Activated CD4-positive, alpha-beta T cell treated with anti-CD3 and anti-CD28 coated beads, Interleukin-2, amount 10 ng/mL, durations not matched to agents 24 days and 14 days (primary cell): ENCODE measurements at places on chromosomes 1 and 21. TPM values are rescaled to one million over a fixed set of nuclear protein-coding genes. Genes with fewer than 3 reads are reported as not detected.

DNA sequence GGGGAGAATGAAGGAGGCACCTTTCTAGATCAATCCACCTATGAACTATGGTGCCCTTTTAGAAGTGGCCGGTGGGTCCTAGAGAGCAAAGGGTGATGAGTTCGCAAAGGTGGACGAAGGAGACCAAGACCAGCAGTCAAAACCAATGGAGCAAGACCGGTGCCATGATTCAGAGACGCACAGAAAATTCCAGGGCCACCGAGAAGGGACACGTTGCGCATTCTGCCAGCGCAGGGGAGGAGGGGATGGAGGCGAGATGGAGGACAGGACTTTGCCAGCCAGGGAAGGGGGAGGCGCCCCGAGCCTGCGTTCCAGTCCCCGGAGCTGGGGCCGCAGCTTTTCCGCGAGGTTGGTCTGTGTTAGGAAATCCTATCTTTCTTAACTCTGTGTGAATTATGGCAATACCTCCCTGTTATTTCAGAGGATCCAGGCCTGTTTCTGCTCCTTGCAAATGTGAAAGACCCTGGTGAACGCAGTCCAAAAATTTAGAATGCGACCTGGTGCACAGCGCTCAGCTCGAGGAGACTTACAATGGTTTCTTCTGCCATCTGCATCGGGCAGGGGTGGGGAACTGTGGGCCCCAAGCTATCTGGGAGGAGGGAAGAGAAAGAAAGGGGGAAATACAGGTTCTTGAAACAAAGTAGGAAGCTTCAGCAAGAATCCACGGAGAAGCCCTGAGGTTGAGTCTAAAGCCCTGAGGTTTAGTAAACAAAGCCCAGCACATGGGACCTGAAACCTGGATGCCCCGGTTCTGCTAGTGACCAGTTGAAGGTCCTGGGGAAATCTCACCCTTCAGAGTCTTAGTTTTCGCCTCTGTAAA is 129.4 kb downstream of the MRPS6 start:
- DNase-seq, result no peak

Gene LAX1
- 13.4 and 15.1 TPM in 2 replicates for total RNA-seq

DNA sequence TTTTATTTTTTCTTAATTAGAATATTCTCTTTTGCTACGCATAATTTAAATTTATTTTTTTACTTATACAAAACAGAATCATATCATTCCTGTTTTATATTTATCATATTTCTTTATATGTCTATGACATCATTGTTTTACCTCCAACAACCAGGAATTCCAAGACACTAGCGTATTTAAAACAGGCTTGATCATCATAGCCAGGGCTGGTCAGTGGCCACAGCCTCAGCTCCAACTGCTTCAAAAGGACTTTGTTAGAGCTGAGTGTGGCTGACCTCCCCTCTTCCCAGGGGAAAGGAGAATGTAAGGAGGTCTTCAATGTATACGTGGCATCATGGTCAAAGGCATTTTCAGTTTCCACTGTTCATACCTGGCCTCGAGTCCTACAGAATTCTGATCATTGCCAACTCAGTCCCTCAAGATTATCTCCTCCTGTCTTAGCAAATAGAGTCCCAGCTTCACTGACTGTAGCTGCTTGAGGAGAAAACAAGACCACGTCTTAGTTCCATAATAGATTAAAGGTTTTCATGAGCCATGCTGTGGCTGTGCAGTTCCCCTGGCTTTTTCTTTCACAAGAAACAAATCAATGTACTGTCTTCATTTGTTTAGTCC is 444.0 kb downstream of the PTPRC start:
- no peak for DNase-seq

- DNase-seq, result no peak
These were observed 7.3 kb downstream of the MRPS6 start for GRCh38 chr21:34080710-34081109.

Gene NUP210L
- total RNA-seq, result 0.02 TPM in 1 of 2 replicates, not detected in the other

Gene FMO1
- not detected in 2 replicates for total RNA-seq

GRCh38 chr1:15940110-15941043 is 35.5 kb downstream of the ZBTB17 start:
- no peak for DNase-seq

Gene HMGCS2
- total RNA-seq, result not detected in 2 replicates

DNA sequence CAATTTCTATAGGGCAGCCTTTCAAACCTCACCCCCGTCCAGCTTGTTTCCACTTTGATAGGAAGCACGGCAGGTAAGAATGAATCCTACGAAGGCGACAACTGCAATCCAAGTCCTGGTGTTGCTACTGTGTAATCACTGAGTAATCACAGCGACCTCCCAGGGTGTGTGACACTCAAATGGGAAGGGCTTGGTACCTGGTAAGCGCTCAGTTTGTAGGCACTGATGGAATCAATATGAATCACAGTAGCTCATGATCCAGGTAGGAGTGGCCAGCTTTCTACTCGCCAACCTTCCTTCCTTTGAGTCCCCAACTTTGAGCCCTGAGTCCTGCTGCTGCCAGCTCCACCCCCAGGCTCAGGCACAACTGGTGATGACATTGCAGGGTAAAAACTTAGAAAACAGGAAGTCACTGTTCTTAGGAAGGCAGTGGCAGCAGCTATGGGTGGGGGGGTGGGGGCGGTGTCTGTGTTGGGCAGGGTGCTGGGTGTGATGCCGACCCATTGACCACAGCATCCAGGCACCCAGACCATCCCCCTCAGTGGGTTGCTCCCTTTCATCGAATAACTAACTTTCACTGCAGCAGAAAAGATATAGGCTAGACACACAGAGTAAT is 70.7 kb downstream of the CD247 start:
- peak; percentile 92 for DNase-seq

Gene PLEKHN1
- total RNA-seq, result 1.8 and 2.8 TPM in 2 replicates

DNA sequence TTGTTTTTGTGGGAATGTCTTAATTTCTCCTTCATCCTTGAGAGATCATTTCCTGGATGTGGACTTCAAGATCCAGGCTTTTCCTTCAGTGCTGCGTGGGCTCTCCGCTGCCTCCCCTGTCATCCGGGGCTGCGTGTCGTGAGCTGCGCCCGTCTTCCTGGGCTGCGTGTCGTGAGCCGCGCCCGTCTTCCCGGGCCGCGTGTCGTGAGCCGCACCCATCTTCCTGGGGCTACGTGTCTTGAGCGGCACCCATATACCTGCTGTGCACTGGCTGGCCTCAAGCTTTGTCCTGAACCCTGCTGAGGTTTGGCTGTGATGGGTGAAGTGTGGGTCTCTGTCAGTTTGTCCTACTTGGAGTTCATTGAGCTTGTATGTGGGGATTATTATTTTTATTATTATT is 55.1 kb downstream of the PCNT start:
- DNase-seq, result no peak

Gene CLCA1
- total RNA-seq, result not detected in 2 replicates

GRCh38 chr1:1614204-1614953 is 921 bp upstream of the MIB2 start:
- peak; percentile 87 for DNase-seq

- no peak for DNase-seq
These were observed 77.5 kb upstream of the CSF3R start for GRCh38 chr1:36560177-36560576.

Gene CD1E
- not detected in 2 replicates for total RNA-seq

Gene ERICH3
- total RNA-seq, result not detected in 2 replicates

GRCh38 chr1:21661886-21662285 is 7.3 kb downstream of the RAP1GAP start:
- DNase-seq, result no peak

DNA sequence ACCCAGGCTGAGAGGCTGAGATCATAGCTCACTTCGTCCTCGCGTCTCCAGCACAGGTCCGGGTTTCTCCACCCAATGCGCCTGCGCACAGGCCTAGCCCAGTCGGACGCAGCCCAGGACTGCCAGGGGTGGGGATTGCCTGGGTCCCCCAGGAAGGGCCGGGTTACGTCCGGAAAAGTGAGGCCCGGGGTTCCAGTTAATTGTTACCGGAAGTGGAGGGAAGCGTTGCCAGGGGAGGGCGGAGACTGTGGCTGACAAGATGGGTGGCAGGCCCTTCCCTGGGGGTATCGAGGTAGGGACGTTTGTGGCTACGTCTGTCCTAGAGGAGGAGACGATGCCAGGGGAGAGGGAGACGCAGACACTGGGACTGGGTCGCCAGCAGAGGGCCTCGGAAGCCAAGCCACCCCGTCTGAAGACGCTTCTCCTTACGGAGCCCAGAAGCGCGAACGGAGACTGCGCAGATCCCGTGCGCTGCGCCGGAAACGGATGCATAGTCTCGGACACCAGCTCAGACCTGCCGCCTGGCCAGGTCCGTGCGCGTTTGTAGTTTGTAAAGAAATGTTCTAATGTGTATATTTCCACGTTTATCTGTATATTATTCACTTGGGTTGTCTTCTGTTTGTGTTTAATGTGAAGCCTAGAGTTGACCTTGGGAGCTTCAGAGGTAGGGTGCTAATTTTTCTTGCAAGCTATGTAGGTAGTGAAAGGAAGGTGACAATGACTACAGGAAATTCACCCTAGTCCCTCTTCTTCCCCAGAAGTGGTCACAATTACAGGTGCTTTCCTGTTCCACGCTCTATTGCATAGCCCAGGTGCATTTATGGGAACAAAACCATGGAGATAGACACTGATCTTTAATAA is 7.3 kb downstream of the RSRP1 start:
- DNase-seq, result peak; percentile 97

DNA sequence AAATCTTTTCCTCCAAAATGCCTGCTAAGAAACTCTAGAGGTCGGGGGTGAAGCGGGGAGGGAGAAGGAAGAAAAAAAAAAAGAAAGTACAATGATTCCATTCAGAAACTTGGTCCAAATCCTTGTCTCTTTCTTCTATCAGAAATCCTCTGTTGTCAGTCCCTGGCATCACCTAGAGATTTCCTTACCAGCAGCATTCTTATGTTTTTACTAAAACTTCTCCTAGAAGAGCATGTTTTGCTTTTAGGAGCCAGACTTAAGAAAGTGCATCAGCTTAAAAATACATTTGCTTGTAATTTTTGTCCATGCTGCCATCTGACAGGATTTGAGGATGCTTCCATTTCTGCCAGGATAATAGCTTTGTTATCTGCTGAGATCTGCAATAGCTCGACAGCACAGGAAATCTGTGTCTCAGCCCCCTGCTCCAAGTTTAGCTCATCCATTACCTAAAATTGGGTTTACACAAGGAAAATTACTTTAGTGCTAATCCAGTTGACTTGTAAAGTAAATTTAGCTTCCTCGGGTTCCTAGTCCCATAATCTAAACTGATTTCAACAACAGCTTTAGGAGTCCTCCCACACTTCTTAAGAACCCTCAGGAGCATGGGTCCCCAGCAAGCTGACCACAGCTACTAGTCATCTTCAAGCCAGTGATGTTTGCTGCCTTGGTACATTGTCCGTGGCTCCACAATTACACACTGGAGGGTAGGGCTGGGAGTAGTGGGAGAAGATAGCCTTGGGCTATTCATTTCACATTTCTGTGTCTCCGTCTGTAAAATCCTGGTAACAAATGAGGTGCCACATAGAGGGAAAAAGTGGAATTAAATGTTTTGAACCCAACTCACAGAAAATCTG is 92.3 kb upstream of the UBE2U start:
- no peak for DNase-seq

DNA sequence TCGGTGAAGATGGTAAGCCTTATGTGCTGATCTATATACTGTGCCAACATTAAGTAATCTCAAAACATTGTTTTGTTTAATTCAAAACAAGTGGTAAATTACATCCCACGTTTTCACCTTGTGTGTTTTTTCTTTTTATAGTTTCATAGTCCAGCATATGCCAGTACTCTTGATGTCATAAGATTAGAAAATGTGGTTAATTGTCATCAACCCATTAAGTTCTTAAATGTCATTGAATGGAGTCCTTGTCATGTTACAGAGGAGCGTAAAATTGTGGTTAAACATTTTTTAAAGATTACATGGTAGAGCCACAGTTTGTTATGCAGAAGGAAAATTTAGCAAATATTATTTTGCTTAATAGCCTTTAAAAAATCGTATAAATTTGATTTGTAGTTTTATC is 93.1 kb downstream of the FNBP1L start:
- DNase-seq, result no peak

DNA sequence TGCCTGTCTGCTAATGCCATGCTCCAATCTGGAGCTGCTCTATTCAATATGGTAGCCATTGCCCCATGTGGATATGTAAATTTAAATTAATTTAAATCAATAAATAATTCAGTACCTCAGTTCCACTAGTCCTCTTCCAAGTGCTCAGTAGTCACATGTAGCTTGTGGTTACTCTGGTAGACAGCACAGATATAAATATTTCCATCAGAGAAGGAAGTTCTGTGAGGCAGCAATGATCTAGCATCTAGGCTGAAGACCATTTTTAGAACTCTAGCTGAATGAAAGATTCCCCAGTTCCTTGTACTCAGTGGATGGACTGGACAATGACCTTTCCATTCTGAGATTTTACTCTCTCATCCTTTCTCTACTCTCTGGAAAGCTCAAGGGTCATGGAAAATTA is 25.8 kb upstream of the CAPZB start:
- no peak for DNase-seq

- DNase-seq, result no peak
These were observed 31.5 kb downstream of the TRAPPC10 start for GRCh38 chr21:44043613-44044012.
